ENCODE measurements at places on chromosomes 13 and 19.

- no peak for DNase-seq
Observed at GRCh38 chr13:96650301-96650886, 343.9 kb downstream of the OXGR1 start.

DNA sequence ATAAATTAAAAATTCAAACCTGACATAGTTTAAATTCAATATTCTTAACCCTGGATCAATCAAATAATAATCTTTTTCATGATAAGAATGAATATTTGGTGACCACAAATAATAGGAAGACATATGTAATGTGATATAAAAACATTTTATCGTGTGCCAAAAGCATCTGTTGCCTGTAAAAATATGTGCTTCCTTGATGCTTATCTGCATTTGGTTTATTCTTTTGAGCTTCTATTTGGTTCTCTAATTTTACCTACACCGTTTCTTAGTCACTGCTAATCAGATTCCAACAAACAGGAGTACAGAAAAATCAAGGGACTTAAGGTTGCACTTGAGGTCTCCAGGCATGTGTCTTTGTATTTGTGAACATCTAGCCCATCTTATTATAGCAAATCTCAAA lies 274.5 kb downstream of the DCT start:
- DNase-seq: no peak

DNA sequence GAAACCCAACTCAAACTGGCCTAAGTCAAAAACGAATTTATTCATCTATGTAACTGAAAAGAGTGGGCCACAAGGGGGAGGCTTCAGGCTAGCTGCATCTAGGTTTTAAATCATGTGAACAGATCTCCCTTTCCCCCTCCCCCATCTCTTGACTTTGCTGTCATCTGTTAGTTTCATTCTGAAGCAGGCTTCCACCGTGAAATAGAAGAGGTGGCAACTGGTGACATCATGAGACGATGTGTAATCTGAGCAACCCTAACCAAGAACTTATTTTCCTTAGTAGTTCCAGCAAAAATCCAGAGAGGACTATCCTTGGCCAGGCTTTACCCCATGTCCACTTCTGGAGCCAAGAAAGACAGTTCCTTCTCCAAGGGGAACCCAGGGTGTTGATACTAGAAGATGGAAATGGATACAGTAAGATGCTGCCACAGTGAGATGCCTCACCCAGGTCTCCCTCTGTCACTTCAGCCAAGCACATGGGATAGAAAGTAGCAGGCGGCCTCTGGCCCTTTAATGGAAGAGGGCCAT lies 9.4 kb downstream of the SAMD4B start:
- DNase-seq: no peak

- DNase-seq: no peak
Observed at GRCh38 chr19:44717603-44718002, 18.7 kb downstream of the CEACAM16 start.

- DNase-seq: no peak
Observed at GRCh38 chr13:21871919-21872318, 201.0 kb downstream of the FGF9 start.

- no peak for DNase-seq
Observed at GRCh38 chr13:27797228-27797624, 4.9 kb downstream of the GSX1 start.

DNA sequence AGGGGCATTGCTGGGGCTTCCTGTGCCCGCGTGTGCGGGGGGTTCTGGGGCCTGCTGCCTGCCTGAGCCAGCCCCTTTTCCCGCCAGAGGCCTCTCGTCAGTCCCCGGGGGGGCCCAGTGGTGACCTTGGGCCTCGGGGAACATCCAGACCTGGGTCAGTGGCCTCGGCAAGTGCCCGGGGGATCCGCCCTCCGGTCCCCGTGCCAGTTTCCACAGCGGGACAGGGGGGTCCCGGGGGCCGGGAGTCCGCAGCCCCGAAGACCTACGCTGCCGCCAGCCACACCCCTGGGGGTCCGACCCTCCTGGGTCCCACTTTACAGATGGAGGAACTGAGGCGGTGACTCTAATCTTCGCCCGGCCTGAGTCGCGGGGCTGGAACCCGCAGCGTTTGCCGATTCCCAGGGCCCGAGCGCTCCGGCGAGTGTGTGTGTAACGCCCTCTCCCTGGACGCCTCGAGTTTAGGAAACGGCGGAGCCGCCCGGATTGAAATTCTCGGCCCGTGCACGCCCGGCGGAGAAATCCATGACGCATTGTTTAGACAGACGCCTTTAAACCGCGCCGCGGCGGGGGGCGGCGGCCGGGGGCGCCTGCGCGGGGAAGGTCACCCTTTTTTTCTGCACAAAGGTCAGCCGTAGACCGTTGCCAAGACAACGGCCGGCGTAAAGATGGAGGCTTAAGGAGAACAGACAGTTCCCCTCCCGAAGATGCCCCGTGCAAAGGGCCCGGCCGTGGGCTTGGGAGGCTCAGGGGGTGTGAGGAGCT lies 39.3 kb downstream of the EFNA2 start:
- DNase-seq: no peak

GRCh38 chr13:76854894-76855293 lies 31.3 kb downstream of the KCTD12 start:
- DNase-seq: no peak

Measured in activated naive CD4-positive, alpha-beta T cell (primary cell).